H1 (cell line): ENCODE measurements at places on chromosomes 16 and 17.
A peak's percentile ranks its signal among the peaks of the same experiment; 100 is the strongest.

DNA sequence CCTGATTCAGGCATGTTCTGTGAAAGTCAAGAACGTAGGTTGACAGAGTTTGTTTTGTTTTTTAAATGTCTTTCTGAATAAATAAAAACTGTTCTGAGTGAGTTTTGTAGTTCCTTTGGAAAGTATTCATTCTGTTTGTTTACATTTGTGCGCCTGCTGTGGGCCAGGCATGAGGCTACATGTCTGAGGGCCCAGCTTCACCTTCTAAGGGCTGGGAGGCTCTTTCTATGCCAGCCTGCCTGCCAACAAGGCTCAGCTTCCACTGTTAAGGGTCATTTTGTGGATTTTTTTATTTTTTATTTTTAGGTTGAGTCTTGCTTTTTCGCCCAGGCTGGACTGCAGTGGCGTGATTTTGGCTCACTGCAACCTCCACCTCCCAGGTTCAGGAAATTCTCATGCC lies 6.1 kb downstream of the WWOX start:
- no peaks in the 10 kb centered on the region for H3K4me1 ChIP-seq
- H3K36me3 ChIP-seq: no peaks in the 10 kb centered on the region
- no peak overlapping the region for H3K27ac ChIP-seq
- DNase-seq: no peak
- no peaks in the 10 kb centered on the region for H3K27me3 ChIP-seq

DNA sequence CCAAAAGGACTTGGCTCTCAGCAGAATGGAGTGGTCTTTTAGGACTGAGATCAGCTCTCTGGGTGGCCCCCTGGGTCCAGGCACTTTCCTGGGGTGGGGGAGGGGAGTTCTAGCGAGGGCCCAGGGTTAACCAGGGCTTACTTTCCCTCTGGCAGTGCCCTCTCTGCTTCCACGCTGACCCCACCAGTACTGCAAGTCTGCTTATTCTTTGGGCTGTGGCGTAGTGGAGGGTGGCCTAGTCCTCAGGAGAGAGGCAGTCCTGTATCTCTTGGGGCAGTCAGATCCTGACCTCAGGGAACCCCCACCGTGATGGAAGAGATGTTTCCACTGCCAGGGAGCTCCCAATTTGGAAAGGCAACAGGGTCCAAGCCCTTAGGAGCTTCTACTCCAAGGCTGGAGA lies 79.4 kb downstream of the CCDC182 start:
- no peak overlapping the region for H3K4me3 ChIP-seq
- H3K36me3 ChIP-seq: no peaks in the 10 kb centered on the region
- no peak for DNase-seq

GRCh38 chr16:48082516-48082915 lies 73.3 kb downstream of the ABCC12 start:
- no peak overlapping the region for H3K4me3 ChIP-seq
- H3K36me3 ChIP-seq: no peaks in the 10 kb centered on the region
- H3K27ac ChIP-seq: no peak overlapping the region
- H3K27me3 ChIP-seq: no peaks in the 10 kb centered on the region
- DNase-seq: no peak

- no peak overlapping the region for H3K4me3 ChIP-seq
- no peak overlapping the region for H3K27ac ChIP-seq
- no peak for DNase-seq
- peaks cover 39% of the 10 kb centered on the region for H3K36me3 ChIP-seq
- H3K4me1 ChIP-seq: no peaks in the 10 kb centered on the region
- no peaks in the 10 kb centered on the region for H3K27me3 ChIP-seq
These were observed 34.6 kb downstream of the PRMT7 start for GRCh38 chr16:68345351-68345810.

DNA sequence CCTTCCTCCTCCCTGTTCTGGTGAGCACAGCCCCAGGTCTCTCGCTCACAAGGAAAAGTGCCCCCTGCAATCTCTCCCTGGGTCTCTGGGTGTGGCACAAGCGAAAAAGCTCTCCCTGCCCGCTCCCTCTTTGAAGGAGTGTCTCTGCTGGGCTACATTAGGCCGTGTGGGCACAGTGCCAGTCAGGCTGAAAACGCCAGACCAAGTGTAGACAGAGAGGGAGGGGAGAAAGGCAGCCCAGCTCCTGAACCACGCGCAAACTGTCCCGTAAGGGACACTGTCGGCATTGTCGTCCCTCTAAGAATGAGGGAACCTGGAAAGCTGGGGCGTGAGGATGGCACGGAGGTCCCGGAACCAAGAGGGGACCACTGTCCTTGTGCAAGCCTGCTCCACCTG lies 3.9 kb downstream of the SMIM5 start:
- no peaks in the 10 kb centered on the region; the same call in 1 of the 2 replicates for H3K36me3 ChIP-seq
- no peaks in the 10 kb centered on the region for H3K27me3 ChIP-seq
- peaks cover 17% of the 10 kb centered on the region for H3K4me1 ChIP-seq
- H3K4me3 ChIP-seq: no peak overlapping the region
- H3K27ac ChIP-seq: no peak overlapping the region

DNA sequence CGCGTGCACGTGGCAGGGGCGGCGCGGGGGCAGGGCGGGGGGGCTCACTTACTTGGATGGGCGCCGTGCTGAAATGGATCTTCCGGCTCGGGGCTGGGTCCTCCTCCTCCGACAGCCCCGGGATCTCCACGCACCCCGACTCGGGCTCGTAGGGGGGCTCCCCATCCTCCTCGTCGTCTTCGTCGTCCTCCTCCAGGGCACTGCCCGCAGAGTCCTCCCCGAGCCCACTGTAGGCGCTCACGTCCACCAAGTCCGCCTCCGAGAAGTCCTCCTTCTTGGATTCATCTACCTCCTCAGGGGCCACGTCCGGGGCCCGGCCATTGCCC lies 1.4 kb downstream of the PPP1R9B start:
- no peaks in the 10 kb centered on the region for H3K36me3 ChIP-seq
- no peaks in the 10 kb centered on the region for H3K4me1 ChIP-seq
- H3K27ac ChIP-seq: no peak overlapping the region
- H3K27me3 ChIP-seq: peaks cover 17% of the 10 kb centered on the region
- peak overlapping the region; percentile 57 for H3K4me3 ChIP-seq
- DNase-seq: no peak

DNA sequence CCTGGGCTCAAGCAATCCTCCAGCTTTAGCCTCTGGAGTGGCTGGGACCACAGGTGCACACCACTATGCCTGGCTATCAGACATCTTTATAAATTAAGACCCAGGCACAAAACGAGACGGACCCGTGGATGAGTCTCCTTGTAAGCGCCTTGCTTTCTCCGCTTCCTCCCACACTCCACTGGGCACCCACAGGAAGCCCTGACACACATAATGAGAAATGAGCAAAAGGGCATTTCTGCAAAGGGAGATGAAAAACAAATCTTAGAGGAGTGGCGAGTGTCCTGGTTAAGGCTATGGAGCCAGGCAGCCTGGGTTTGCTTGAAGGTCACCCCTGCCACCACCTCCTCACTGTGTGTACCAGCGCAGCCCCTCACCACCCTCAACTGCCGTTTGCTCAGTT lies 56.3 kb downstream of the XYLT1 start:
- no peak overlapping the region for H3K27ac ChIP-seq
- no peaks in the 10 kb centered on the region for H3K36me3 ChIP-seq
- H3K4me1 ChIP-seq: peaks cover 20% of the 10 kb centered on the region
- no peak overlapping the region for H3K4me3 ChIP-seq
- no peak for DNase-seq
- H3K27me3 ChIP-seq: no peaks in the 10 kb centered on the region

- no peak overlapping the region for H3K4me3 ChIP-seq
- H3K36me3 ChIP-seq: no peaks in the 10 kb centered on the region
- H3K4me1 ChIP-seq: no peaks in the 10 kb centered on the region
- H3K27ac ChIP-seq: no peak overlapping the region
These were observed 76.6 kb upstream of the DHX40 start for GRCh38 chr17:59488805-59489204.

- H3K27me3 ChIP-seq: no peaks in the 10 kb centered on the region
- H3K27ac ChIP-seq: no peak overlapping the region
- no peaks in the 10 kb centered on the region for H3K4me1 ChIP-seq
- DNase-seq: no peak
These were observed 96.2 kb downstream of the MYO1D start for GRCh38 chr17:32780721-32781120.

DNA sequence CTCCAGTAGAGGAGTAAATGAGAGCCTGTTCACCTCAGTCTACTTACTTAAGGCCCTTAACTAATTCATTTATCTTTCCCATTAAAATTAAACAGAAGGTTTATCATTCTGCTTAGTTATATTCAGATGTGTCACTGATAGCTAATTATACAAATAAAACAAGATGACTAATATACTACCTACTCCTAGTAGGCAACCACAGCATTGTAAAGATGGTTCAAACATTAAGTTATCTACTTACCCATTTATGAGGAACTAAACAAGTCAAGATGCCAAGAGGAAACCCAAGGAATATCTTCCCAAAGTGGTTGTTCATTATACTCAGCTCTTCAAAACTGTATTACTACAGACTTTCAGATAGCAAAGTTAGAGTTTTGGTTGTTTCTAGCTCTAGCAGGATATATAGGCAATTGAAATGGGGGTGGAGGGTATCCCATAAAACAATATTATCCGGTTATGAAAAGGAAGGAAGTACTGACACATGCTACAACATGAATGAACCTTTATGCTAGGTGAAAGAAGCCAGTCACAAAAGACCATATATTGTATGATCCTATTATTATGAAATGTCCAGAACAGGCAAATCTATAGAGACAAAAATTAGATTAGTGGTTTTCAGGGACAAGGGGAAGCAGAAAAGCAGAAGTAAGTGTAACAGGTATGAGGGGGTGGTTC lies 56.5 kb downstream of the SPAG9 start:
- no peaks in the 10 kb centered on the region for H3K36me3 ChIP-seq
- no peak overlapping the region for H3K27ac ChIP-seq
- no peak for DNase-seq
- H3K27me3 ChIP-seq: no peaks in the 10 kb centered on the region
- no peak overlapping the region for H3K4me3 ChIP-seq

- H3K27me3 ChIP-seq: no peaks in the 10 kb centered on the region
- no peaks in the 10 kb centered on the region for H3K36me3 ChIP-seq
- peaks cover 3% of the 10 kb centered on the region for H3K4me1 ChIP-seq
- H3K4me3 ChIP-seq: no peak overlapping the region
These were observed 27.9 kb downstream of the IGFBP4 start for GRCh38 chr17:40470932-40471828.

DNA sequence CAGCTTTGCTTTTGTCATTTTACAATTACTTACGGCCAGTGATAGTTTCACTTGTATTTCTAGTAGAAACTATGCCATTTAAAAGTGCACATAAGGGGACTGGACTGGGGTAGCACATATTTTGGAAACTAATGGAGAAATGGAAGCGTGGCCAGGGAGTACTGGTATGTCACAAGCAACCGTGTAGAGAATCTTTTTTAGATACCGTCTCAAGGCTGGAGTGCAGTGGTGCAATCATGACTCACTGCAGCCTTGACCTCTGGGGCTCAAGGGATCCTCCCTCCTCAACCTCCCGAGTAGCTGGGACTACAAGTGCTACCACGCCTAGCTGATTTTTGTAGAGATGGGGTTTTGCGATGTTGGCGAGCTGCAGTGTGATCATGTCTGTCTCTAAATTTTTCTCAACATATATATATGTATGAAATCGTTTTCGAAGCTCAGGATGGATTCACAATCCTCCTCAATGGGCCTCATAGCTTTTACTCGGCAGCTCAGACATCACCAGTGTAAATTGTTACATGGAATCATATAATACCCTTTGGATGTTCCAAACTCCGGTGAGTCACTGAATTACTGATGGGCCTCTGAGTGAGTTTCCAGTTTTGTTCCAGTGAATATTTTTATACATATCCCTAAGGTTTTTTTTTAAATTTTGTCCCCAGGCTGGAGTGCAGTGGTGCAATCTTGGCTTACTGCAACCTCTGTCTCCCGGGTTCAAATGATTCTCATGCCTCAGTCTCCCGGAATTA lies 51.7 kb downstream of the ZNF778 start:
- H3K36me3 ChIP-seq: peaks cover 55% of the 10 kb centered on the region
- no peak overlapping the region for H3K27ac ChIP-seq
- DNase-seq: no peak

DNA sequence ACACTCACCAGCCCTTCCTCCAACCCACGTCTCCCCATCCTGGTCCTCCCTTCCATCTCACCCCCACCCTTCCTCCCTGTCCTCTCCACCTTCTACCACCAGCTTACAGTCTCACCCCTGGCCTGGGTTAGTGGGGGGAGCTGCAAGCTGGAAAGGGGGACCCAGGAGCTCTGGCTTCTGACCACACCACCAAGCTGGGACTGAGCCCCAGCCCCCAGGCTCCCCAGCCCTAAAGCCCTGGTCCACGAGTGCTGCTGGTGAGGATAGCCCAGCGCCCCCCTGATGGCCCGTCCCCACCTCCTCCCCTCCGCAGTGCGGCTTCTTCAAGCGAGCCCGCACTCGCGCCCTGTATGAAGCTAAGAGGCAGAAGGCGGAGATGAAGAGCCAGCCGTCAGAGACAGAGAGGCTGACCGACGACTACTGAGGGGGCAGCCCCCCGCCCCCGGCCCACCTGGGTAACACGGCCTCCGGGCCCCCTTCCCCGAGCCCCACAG lies 7.2 kb upstream of the PDK2 start:
- no peak overlapping the region for H3K27ac ChIP-seq
- no peaks in the 10 kb centered on the region for H3K36me3 ChIP-seq
- no peak overlapping the region for H3K4me3 ChIP-seq
- no peaks in the 10 kb centered on the region for H3K27me3 ChIP-seq

GRCh38 chr17:15913826-15914225 lies 31.1 kb upstream of the ADORA2B start:
- H3K27me3 ChIP-seq: peaks cover 14% of the 10 kb centered on the region
- H3K27ac ChIP-seq: no peak overlapping the region
- H3K4me3 ChIP-seq: no peak overlapping the region
- DNase-seq: no peak
- no peaks in the 10 kb centered on the region for H3K36me3 ChIP-seq
- H3K4me1 ChIP-seq: peaks cover 7% of the 10 kb centered on the region

GRCh38 chr17:75263055-75263454 lies 1.4 kb downstream of the MRPS7 start:
- no peak for DNase-seq
- H3K27me3 ChIP-seq: no peaks in the 10 kb centered on the region
- H3K36me3 ChIP-seq: peaks cover 26% of the 10 kb centered on the region
- H3K4me1 ChIP-seq: peaks cover 6% of the 10 kb centered on the region

DNA sequence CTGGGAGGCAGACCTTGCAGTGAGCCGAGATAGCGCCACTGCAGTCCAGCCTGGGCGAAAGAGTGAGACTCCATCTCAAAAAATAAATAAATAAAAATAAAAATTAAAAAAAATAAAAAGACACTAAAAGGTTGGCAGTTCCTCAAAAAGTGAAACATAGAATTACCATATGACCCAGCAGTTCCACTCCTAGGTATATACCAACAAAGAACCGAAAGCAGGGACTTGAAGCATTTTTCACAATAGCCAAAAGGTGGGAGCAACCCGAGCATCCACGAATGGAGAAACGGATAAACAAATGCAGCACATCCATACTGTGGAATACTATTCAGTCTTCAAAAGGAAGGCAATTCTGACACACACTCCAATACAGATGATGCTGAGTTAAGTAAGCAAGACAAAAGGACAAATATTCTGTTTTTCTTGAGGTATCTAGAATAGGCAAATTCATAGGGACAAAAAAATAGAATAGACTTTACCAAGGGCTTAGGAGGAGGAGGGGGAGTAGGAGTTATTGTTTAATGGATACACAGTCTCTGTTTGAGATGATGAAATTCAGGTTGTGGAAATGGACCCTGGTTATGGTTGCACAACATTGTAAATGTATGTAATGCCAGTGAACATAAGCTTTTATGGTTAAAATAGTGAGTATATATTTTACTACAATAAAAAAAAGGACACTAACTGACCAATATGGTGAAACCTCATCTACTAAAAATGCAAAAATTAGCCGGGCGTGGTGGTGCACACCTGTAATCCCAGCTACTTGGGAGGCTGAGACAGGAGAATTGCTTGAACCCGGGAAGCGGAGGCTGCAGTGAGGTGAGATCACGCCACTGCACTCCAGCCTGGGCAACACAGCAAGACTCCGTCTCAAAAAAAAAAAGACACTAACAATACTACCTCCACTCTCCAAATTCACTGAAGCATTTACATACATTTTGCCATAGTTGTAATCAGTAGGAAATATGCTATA lies 27.0 kb upstream of the SLC35B1 start:
- no peaks in the 10 kb centered on the region for H3K27me3 ChIP-seq
- no peak overlapping the region for H3K27ac ChIP-seq
- DNase-seq: no peak
- no peak overlapping the region for H3K4me3 ChIP-seq
- H3K4me1 ChIP-seq: no peaks in the 10 kb centered on the region
